ENCODE measurements at places on chromosomes 12 and 14. TPM values are rescaled to one million over a fixed set of nuclear protein-coding genes. Genes with fewer than 3 reads are reported as not detected.

DNA sequence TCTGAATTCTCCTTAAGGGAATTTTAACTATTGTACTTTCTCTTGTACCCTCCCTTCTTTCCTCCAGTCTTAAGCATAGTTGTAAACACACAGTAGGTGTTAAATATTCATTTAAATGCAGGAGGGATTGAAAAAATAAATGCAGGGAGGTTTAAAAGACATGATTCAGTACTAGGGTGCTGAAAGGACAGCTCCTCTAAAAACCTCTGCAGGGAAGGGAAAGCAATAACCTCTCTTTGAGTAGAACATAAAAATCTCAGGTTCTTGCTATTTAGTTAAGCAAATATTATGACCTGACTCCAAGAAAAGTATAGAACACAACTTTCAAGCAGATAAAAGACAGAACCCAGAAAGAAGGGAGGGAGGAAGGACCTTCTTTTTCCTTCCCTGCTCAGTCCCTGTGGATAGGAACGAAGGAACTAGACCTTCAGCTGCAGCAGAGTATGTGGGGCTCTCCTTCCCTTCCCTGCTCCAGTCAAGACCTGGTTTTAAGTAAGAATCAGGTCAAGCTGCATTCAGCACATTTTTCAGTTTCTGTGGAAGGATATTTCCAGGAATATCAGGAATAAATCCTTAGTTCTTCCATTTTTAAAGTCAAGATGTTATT is 4.7 kb downstream of the MAP3K9 start:
- no peak for DNase-seq

DNA sequence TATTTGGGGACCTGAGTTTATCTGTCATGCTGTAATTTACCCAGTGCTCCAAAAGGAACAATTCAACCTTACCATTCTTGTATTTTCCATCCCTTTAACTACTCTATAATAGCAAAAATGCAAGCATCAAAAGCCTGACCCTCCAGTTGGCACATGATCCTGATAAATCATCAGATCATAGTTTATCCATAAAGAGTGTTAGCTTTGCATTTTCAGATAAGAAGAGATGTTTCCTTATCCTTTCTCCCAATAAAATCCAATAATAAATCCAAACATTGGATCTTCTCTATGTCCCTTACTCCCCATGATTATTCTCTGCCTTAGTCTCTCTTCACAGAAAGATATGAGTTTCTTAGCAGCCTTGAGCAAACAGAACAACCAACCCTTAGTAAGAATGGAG is 134.9 kb downstream of the FSCB start:
- no peak for DNase-seq

DNA sequence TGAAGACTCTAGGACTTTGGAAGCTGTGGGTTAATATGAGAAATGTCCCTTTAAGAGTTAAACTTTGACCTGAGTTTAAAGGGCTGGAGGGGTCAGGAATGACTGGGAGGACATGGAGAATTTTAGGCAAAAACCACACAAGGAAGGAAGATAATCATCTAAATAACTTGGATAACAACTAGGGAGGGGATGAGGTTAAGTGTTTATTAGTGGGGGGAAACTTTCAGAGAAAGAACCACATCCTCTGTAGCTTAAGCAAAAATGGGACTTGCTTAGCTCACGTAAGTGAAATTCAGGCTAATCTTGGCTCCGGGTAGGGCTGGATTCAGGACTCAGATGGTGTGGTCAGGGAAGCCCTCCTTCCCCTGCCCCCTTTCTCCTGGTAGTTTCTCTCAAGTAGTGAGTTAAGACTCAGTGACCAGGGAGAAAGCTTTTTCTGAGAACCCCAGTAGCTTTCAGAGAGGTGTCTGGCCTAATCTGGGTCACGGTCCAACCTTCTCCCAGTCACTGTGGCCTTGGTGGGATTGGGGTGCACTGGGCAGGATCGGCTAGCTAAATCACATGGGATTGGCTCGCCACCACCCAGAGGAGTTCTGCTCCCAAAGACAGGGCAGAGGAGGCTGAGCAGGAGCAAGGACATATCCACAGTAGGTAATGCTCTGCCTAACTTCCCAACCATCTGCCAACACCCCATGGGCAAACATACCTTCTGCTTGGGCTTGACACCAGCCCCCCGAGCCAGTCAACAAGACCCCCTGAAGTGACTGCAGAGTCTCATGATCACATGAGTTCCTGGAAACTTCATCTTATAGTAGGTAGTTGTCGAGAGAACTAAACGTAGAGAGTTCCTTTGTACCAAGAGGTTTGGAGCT is 52.8 kb downstream of the ARF6 start:
- no peak for DNase-seq

PAH gene
- not detected for total RNA-seq

- DNase-seq: no peak
Observed at GRCh38 chr12:108374596-108375320, 35.6 kb upstream of the CMKLR1 start.

- no peak for DNase-seq
Observed at GRCh38 chr12:32332446-32332845, 66.9 kb upstream of the FGD4 start.
